ENCODE measurements at places on chromosomes 2 and 18.

DNA sequence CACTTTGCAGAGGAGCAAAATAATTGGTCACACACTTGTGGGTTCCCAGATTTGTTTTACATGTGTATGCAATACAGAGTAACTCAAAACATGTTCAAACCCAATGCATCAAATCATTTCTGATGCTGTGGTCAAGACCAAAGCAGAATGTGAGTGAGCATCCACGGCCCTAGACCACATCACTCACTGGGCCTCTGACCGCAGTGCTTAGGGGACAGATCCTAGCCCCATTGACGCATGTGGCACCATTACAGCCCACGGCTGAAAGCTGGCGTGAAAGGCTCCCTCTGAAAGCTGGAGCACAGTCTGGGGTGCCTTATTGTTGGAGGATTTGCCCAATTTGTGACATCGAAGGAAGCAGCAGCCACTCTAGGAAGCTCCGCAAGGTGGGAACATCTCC is 498.8 kb upstream of the TCF4 start:
- DNase-seq: no peak

DNA sequence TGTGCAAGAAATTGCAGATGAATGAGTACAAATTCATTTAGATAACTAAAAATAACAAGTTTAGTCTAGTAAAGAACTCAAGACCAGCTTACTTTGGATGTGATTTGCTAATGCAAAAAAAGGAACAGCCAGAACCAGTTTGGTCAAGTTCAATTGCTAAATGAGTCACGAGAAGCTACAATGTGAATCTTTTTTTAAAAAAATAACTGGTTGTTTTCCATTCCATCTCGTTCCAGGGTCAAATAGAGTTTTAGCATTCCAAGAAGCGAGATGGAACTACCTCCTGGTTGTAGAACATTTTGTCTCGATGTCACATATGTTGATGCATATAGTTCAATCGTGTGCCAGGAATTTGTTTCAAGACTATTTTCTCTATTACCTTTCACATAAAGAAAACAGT is 65.0 kb upstream of the IKZF2 start:
- no peak for DNase-seq

GRCh38 chr18:28725876-28726275 is 548.9 kb upstream of the CDH2 start:
- no peak for DNase-seq

- DNase-seq: no peak
These were observed 89.7 kb downstream of the TMEM247 start for GRCh38 chr2:46569061-46569560.

All from cortex of kidney (tissue), 1 donor.